ENCODE measurements at places on chromosomes 6 and 20. TPM values are rescaled to one million over a fixed set of nuclear protein-coding genes. Genes with fewer than 3 reads are reported as not detected.

DNA sequence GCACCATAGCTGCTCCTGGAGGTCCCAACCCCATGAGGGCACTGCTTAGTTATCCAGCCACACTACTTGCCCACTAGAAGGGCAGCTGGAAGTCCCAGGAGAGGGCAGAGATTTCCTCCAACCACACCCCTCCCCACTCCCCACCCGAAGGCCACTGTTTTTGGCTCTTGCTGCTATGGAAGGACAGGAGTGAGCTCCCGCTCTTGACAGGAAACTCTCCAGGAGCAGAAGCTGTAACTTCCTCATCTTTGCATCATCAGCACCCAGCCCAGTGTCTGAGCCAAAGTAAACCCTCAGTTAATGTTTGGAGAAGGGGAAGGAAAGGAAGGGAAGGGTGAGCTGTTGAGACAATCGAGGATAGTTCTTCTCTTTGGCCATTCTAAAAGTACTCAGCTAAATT is 120.7 kb downstream of the MTFR2 start:
- no peak for DNase-seq
- H3K27ac ChIP-seq, result no peak overlapping the region
- H3K4me3 ChIP-seq, result no peak overlapping the region

DNA sequence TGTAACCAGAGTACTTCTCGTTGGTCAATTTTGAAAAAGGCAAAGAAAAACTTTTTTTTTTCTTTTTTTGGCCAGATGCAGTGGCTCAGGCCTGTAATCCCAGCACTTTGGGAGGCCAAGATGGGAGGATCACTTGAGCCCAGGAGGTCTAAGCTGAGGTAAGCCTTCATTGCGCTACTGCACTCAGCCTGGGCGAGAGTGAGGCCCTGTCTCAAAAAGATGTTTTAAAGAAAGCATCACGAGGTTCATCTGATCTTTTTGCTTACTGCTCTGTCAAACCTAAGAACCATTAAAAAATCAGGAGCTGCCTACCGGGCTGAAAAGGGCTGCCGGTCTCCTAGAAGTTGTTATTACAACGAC is 607 bp downstream of the LYRM2 start:
- H3K27ac ChIP-seq, result peak overlapping the region; percentile 91
- H3K27me3 ChIP-seq, result no peaks in the 10 kb centered on the region
- peak overlapping the region; percentile 70 for H3K4me3 ChIP-seq
- H3K36me3 ChIP-seq, result no peaks in the 10 kb centered on the region
- H3K4me1 ChIP-seq, result peaks cover 13% of the 10 kb centered on the region

- H3K4me1 ChIP-seq, result no peaks in the 10 kb centered on the region
- no peak overlapping the region for H3K27ac ChIP-seq
- no peaks in the 10 kb centered on the region for H3K36me3 ChIP-seq
Observed at GRCh38 chr6:47686411-47686810, 12.0 kb upstream of the ADGRF4 start.

DNA sequence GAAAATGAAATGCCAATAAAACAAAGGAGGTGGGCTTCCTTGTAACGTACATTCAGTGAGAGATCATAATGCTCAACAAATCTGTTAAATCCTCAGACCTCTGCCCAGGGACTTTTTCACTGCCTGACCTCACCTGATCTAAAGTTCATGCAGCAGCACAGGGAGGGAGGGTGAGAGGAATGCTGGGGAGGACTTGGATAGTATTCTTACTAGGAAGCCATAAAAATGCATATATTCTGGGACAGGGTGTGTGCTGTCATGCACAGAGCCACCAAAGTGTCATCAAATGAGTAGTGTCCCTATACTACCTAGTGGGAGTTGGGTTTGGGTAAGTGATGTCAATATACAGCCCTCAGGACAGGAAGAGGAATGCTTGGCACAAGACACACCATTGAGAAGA is 32.6 kb downstream of the CLIC5 start:
- no peak for DNase-seq
- H3K36me3 ChIP-seq, result no peaks in the 10 kb centered on the region
- H3K27me3 ChIP-seq, result no peaks in the 10 kb centered on the region
- H3K4me1 ChIP-seq, result no peaks in the 10 kb centered on the region

GRCh38 chr6:166749666-166750065 is 122.6 kb upstream of the RPS6KA2 start:
- H3K4me1 ChIP-seq, result peaks cover 34% of the 10 kb centered on the region
- H3K27me3 ChIP-seq, result peaks cover 14% of the 10 kb centered on the region
- DNase-seq, result no peak
- H3K27ac ChIP-seq, result no peak overlapping the region
- H3K4me3 ChIP-seq, result no peak overlapping the region

DNA sequence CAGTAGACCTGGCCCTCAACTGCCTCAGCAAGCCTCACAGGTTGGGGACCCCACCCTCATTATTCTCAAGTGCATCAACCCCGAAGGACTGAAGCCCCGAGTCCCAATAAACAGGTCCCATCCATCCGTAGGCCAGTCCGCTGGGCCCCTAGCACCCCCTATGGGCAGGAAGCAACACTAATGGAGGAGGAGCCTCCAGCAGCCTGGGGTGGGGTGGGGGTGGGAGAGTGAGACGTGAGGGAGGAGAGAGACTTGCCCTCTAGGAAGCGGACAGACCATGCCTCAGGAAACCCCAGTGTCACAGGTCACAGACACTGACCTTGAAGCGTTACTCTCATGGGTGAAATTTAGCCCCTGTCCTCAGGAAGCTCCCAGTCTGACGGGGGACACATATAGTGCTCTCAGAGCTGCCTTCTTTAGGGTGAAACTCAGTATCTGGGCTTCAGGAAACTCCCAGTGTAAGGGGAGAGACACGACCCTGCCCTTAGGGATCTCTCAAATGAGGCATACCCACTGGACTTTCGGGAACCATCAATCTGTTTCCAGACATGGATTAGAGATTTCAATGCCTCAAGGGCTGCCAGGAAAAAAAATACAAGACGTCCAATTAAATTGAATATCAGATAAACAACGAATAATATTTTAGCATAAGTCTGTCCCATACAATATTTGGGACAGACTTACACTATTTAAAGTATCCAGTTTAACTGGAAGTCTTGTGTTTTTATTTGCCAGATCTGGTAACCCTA is 125.8 kb downstream of the MRPL14 start:
- peaks cover 23% of the 10 kb centered on the region for H3K27me3 ChIP-seq
- H3K36me3 ChIP-seq, result no peaks in the 10 kb centered on the region
- no peak for DNase-seq
- H3K4me3 ChIP-seq, result no peak overlapping the region
- H3K27ac ChIP-seq, result no peak overlapping the region

GRCh38 chr6:148890096-148890495 is 143.3 kb downstream of the UST start:
- DNase-seq, result no peak
- peaks cover 4% of the 10 kb centered on the region for H3K36me3 ChIP-seq
- no peak overlapping the region for H3K4me3 ChIP-seq
- H3K27me3 ChIP-seq, result no peaks in the 10 kb centered on the region

EYS gene
- not detected for total RNA-seq

C2 gene
- total RNA-seq, result 3.4 TPM

MUCL3 gene
- not detected for total RNA-seq
